ENCODE measurements at places on chromosomes 11 and 22.

GRCh38 chr11:88438721-88439120 is 101.2 kb upstream of the CTSC start:
- DNase-seq = no peak

- no peak for DNase-seq
Observed at GRCh38 chr11:67268081-67268961, 2.0 kb downstream of the GRK2 start.

- DNase-seq = no peak
Observed at GRCh38 chr11:77109236-77110019, 6.8 kb downstream of the OMP start.

DNA sequence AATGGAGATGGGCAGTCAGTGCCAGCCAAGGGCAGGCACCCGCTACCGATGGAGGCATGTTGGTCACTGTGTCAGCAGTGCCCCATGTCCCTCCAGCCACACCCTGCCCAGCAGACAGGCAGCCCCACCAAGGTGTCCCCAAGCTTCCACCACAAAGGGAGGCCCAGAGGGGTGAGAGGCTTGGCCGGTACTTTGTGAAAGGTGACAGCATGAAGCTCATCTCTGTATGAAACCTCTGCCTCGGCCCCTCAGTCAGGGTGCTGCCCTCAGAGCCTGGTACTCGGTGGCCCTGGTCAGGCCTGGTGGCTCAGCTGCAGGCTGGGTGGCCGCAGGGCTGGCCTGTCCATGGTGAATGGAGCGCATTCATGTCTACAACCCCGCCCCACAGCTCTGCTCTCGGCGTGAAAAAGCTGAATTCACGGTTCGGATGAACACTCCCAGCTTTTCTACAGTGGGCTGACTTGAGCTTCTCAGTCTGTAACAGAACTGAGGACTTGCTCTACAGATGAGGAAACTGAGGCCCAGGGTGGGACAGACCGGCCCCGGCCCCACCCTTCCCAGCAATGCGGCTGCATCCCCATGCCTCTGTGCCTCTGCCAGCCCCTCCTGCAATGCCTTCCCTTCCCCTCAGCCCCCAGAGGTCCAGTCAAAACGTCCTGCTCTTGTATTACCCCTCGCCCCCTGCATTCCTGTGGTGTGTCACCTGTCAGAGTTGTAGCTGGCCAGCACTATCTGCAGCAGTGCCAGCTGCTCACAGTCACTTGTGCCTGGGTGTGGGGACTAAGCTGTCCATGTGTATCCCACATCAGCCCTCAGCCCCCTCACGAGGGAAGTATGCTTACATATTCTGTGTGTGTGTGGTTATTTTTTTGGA is 27.7 kb downstream of the RSPH14 start:
- DNase-seq = no peak

- DNase-seq = no peak
Observed at GRCh38 chr22:17717708-17718107, 56.6 kb downstream of the BID start.

DNA sequence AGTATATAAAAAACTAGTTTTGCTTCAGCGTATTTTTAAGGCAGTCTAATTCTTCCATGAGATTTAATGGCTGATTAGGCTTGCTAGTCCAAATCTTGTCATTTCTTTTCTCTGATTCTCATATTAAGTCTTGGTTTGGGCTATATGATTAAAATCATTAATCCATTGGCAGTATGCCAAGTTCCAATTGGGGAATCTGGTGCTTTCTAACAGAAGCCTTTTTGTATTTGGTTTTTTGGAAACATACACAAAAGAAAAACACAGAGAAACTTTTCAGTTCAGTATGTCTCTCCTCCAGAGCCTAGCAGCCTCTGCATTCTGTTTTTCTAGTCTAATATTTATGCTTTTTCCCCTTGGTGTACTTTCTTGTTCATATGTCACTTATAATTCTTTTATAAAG is 37.9 kb downstream of the SWAP70 start:
- DNase-seq = no peak
